Stimulated activated CD8-positive, alpha-beta memory T cell treated with anti-CD3 and anti-CD28 coated beads, Interleukin-7, amount 100 ng/mL, for 24 hours (primary cell): ENCODE measurements at places on chromosomes 7 and 10.

DNA sequence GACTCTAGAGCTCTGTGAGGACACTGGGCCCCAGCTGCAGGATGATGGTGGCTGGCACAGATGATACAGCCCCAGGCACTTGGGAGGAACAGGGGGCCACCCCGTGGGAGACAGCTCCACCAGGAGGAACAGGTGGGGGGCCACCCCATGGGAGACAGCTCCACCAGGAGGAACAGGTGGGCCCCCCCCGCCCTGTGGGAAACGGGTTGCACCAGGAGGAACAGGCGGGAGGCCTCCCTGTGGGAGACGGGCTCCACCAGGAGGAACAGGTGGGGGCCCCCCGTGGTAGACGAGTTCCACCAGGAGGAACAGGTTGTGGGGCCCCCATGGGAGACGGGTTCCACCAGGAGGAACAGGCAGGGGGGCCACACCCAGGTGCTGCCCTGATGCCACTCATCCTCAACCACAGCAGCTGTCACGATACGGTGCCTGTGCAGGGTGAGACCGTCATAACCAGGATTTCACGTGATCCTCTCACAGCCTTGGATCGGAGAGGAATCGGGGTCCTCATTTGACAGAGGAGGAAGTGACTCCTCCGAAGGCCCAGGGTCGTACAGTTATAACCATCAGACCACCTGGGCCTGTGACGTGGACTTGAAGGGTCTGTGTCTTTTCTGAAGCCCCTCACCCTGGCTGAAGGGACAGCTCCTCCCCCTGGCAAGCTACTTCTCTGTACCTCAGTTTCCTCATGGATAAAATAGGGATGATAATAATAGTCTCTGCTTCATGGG, 49.2 kb upstream of the NANOS1 start:
- DNase-seq, result no peak

- DNase-seq, result no peak
Observed at GRCh38 chr7:121384265-121384664, 11.8 kb downstream of the FAM3C start.

DNA sequence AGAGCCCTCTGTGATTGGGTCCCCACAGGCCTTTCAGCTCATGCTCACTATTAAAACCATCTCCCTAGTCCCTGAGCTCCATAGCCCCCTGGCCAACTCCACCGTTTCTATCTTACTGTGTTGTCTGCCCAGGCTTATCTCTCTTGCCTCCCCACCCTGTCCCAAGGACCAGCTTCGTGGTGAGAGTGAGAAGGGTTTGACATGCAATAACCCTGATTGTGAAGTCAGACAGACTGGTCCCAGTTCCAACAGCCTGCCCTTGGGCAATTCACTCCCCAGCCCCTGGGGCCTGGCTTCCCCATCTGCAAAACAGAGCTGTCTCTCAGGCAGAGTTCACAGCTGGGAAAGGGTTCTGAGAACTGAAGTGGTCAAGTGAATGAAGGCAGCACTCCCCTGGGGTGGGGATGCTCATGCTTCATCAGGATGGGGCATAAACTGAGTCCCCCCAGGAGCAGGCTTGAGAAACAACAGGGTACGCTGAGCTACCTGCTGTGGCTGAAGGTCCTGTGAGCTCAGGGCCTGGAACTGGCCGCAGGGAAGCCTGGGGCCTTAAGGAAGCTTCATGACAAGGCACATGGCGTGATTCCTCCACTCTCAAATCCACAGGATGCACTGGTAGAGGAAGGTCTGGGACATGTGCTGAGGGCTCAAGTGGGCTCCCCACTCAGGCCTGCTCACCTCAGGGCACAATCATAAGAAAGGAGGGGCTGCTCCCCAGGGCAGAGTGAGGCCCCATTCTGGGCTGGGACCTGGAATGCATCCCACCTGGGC, 1.8 kb upstream of the PPIF start:
- no peak for DNase-seq

- DNase-seq, result no peak
Observed at GRCh38 chr7:7569615-7570014, 2.9 kb downstream of the MIOS start.

- DNase-seq, result no peak
Observed at GRCh38 chr10:3068968-3069737, 1.8 kb downstream of the PFKP start.

- no peak for DNase-seq
Observed at GRCh38 chr7:23246555-23246954, at the start of gene GPNMB. Gene GPNMB, plus strand, starts transcription at chr7:23246775. Its CDS starts 83 bp downstream, at chr7:23246858.

- DNase-seq, result no peak
Observed at GRCh38 chr10:14776546-14776945, 1.8 kb upstream of the FAM107B start.
